HCEC 1CT (cell line): ENCODE measurements at places on chromosomes 12 and 14.

- no peak for DNase-seq
Measured at GRCh38 chr12:54521293-54522060, 23.9 kb downstream of the NCKAP1L start.

DNA sequence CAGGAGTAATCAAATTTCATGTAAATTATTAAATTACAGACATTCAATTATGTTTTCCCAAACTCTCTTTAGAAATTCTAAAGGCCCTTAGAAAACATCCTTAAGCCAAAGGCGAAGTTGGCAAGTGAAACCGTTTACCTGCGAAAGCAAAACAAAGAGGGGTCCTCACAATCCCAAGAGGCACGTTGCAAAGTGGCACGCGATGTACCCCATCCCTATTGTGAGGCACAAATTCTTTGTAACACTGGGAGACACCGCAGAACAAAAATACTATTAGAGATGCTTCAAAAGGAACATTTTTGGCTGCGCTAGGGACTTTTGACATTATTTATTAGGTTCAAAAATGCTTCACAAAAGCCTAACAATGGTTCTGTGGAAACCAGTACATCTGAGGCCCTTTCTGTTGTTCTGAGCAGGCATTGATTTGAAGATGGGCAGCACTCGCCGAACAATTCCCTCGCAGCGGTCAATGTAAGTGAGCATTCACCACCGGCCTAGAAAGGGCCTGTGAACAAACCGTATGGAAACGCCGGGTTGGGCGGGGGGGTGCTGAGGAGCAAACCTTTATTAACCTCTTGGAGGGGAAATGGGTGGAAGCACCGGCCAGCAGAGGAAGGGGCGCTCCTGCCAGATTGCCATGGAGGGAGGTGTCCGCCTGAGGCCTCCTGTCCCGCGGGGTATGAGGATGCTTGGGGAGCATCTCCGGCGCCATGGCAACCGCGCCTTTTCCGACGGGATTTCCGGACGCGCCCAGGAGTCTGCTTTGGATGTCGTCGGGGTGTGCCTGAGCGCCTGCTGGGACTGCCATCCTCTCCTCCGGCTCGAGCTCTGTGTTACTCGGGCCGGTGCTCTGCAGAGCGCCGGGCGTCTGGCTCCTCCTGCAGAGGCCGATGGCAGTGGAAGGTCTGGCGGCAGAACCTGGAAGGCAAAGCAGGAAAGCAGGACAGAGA, 193.9 kb downstream of the C12orf42 start:
- DNase-seq: no peak

GRCh38 chr12:24113701-24114100, 164.2 kb upstream of the SOX5 start:
- DNase-seq: no peak

GRCh38 chr12:53984901-53985691, at the start of gene HOXC10:
Gene HOXC10, plus strand, starts transcription at chr12:53985146. Its CDS starts 114 bp downstream, at chr12:53985260.
- DNase-seq: peak; percentile 88

DNA sequence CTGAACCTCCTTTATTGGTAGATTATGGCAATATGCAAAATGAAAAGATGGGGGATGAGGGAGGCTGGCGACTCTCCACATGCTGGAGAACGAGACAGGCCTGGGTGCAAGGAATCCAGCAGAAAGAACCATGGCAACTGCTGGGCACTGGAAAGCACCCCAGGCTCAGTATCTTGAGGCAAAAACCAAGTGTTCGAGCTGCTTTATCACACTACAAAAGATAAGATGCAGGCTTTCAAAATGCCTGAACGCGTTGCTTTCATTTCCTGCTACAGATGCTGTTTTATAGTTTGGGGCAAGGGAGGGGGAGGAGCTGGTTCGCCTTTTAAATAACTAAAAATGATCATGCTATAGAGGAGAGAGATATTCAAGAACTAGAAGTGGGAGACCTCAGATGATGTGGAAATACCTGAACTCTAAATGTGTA, 38.9 kb downstream of the NIN start:
- no peak for DNase-seq

- DNase-seq: peak; percentile 50
Measured at GRCh38 chr12:13223941-13224340, 27.4 kb downstream of the EMP1 start.

DNA sequence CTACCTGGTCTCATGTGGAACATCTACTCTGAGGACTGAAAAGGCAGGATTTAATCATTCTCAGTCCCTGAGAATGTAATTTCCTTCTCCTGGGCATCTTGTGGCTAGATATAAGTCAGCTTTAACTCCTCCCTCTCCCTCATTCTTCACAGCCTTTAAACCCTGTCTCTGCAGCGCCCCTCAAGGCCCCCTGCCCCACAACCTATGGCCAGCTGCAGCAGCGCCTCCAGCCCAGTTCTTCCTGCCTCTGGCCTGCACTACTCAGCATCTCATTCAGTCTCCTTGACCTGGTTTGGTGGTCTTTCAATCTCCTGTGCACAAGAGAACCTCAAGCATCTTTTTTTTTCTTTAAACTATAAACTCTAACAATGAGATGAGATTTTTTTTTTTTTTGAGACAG, 29.3 kb downstream of the NCKAP5L start:
- DNase-seq: no peak

DNA sequence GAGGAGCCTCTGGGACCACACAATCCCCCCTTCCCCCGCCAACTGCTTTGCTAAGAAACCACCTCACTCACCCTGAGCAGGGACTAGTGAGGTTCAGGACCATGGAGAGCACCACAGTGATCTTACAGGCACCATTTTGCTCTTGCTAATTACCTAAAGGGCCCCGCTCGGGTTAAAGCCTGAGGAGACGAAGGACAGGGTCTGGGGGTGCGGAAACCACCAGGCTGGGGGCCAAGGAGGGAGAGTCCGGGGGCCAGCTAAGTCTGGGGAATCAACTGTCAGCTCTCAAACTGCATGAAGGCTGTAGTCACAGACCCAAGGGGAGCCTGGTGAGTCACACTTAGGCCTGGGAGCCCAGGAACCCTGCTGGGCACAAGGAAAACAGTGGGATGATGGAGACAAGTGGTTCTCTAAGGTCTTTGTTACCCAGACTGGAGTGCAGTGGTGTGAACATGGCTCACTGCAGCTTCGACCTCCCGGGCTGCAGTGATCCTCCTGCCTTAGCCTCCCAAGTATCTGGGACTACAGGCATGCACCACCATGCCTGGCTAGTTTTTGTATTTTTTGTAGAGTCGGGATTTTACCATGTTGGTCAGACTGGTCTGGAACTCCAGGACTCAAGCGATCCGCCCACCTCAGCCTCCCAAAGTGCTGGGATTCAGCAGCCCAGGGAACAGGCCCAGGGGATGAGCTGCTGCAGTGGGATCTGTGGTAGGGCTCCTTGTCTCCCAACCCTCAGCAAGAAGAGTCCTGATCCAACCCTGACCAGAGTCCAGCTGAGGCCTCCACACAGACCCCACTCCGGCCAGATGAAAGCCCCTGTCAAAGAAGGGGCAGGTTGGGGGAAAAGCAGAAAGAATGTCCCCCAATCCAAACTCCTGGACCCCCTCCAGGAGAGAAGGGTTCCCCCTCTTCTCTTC, 98.8 kb downstream of the CALM1 start:
- DNase-seq: peak; percentile 24

- no peak for DNase-seq
Measured at GRCh38 chr12:117377758-117378157, 16.3 kb upstream of the NOS1 start.

- DNase-seq: no peak
Measured at GRCh38 chr14:35332517-35333263, 40.5 kb downstream of the PSMA6 start.

GRCh38 chr12:45336762-45337596, 121.1 kb downstream of the ANO6 start:
- DNase-seq: peak; percentile 88

- no peak for DNase-seq
Measured at GRCh38 chr14:68369281-68370056, 423.4 kb downstream of the ZFP36L1 start.

DNA sequence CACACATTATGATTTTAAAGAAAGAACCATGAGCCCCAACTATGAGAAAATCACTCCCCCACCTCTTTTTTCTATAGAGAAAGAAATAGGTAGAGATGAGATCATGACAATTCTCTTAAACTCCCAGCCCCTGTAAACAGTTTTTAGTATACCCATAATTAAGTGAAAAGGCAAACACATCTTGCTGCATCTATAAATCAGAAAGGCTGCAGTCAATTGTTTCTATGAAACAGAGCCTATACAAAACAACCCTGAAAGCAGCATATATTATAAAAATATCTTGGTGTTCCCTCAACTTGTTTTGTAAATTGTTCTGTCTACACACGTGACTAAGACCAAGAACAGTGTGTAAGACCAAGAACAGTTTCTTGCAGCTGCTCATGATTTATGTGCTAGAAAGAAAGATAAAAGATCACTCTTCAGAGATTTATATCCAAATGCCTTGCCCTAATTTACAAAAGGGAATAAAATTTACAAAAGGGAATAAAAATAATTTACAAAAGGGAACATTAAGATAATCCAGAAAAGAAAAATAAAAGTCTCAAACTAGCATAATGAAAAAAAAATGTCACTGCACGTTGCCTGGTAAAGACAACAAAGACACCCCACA, 4.8 kb downstream of the KITLG start:
- DNase-seq: peak; percentile 30

- peak; percentile 96 for DNase-seq
Measured at GRCh38 chr12:119869720-119870119, 7.4 kb downstream of the CIT start.

- no peak for DNase-seq
Measured at GRCh38 chr14:99380402-99380801, 100.3 kb downstream of the SETD3 start.

DNA sequence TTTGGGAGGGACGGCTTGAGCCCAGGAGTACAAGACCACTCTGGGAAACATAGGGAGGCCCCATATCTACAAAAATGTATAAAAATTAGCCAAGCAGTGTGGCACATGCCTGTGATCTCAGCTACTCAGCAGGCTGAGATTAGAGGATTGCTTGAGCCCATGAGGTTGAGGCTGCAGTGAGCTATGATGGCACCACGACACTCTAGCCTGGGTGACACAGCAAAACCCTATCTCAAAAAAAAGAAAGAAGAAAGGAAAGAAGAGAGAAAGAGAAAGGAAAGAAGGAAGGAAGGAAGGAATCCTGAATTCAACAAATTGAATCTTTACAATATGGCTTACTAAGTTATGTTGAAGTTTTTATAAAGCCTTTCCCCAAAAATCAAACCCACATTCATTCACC, 2.1 kb downstream of the KIF21A start:
- no peak for DNase-seq

GRCh38 chr12:119432949-119433348, 98.4 kb downstream of the CCDC60 start:
- no peak for DNase-seq

GRCh38 chr12:89817501-89818226, 109.0 kb upstream of the ATP2B1 start:
- DNase-seq: peak; percentile 28

GRCh38 chr12:12779007-12779406, 6.5 kb upstream of the APOLD1 start:
- DNase-seq: no peak

GRCh38 chr12:2551412-2551900, 243.3 kb upstream of the FKBP4 start:
- DNase-seq: no peak

DNA sequence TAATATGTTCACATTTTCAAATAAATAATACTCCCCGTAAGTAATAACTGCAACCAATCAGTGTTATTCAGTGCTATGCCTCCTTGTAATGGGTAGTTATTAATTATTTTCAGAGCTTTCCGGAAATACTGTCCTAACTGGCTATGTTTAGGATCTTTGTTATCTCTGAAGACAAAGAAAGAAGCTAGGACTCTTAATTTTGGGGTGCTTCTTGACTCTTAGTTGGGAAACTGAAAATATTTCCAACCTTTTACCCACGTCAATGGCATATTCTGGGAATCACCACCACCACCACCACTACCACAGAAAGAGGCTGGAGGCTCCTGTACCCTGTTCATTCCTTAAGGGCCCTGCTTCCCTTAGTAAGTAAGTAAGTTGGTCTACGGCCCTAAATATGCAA, 39.1 kb downstream of the RAD52 start:
- DNase-seq: no peak

GRCh38 chr14:23174296-23175184, 8.9 kb downstream of the SLC7A8 start:
- DNase-seq: peak; percentile 63

GRCh38 chr14:62546862-62547474, 498.3 kb downstream of the KCNH5 start:
- peak; percentile 15 for DNase-seq

GRCh38 chr14:77526266-77526665, 27.6 kb upstream of the ISM2 start:
- DNase-seq: no peak

DNA sequence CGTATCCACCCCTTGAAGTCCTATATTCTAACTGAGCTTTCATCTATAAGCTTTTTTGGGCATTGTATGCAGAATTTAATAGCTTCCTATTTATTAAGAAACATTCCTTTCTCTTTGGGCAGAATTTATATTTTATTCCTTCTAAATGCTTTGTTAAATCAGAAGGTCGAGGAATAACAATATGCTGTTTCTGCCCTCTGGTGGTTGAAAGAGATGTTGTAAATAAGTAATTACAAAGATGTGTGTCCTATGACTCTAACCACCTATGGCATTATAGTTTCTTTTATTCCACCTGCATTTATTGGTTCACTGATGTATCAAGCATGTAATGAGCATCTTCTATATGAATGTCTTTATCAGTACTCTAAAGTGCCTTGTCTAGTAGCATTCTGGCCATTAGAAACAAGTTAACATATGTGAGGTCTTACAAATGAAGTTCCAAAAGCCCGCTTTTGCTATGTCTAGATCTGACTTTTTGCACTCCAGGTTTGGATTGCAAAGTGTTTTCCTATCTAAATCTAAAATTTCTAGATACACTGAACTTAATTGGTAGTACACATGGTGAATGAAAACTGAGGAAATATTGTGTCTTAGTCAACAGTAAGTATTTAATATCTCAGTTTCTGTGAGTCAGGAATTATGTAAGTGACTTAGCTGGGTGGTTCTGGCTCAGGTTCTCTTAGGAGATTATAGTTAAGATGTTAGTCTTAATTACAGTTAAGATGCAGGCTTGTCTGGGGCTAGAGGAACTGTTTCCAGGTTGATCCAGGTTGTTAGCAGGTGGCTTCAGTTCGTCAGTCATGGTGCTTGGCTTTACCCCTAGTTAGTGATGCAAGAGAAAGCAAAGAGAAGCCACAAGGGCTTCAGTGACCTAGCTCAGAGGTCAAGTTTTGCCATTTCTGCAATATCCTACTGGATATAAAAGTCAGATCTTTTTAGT, 57.5 kb downstream of the PLEKHA5 start:
- DNase-seq: peak; percentile 54

DNA sequence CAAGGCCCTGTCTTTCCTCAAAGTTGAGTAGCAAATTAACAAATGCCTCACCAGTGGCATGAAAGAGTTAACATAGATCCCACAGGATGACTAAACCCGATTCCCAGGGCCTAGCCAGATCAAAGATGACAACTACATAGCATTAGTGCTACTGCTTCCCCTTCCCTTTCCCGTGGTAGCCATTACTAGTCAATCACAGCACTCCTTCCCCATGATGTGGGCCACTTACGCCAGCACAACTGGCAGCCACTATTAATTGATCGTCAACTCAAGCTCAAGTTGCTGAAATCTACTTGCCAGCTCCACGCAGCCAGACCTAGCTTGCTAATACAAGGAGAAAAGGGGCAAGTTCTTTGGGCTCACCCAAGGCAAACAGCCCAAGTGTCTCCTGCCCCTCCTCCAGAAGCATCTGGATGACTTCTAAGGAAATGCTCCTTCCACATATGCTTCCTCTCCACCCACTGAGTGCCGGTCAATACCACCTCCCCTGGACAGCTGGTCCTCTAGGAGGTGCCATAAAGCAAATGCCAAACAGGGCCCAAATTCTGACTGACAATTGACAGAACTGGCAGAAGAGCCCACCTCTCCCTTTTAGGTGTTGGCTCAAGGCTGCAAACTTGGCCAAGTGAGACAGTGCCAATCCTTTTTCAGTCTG, 72.6 kb downstream of the NUAK1 start:
- no peak for DNase-seq

- no peak for DNase-seq
Measured at GRCh38 chr12:4954621-4955354, 45.1 kb downstream of the KCNA1 start.
